Lower lobe of right lung (tissue), 2 donors: ENCODE measurements at places on chromosomes 4 and X. TPM values are rescaled to one million over a fixed set of nuclear protein-coding genes. Genes with fewer than 3 reads are reported as not detected.

MEPE gene
- total RNA-seq, result not detected

- H3K27me3 ChIP-seq, result no peaks in the 10 kb centered on the region
- no peaks in the 10 kb centered on the region for H3K36me3 ChIP-seq
- no peak for DNase-seq
- H3K27ac ChIP-seq, result no peak overlapping the region
- H3K4me1 ChIP-seq, result peaks cover 8% of the 10 kb centered on the region
These were observed 56.3 kb downstream of the RGS12 start for GRCh38 chr4:3349116-3349515.

- no peak overlapping the region for H3K4me3 ChIP-seq
- no peaks in the 10 kb centered on the region for H3K4me1 ChIP-seq
- DNase-seq, result no peak
- no peaks in the 10 kb centered on the region for H3K36me3 ChIP-seq
These were observed 174.0 kb upstream of the TENT5D start for GRCh38 chrX:80246271-80246670.

DNA sequence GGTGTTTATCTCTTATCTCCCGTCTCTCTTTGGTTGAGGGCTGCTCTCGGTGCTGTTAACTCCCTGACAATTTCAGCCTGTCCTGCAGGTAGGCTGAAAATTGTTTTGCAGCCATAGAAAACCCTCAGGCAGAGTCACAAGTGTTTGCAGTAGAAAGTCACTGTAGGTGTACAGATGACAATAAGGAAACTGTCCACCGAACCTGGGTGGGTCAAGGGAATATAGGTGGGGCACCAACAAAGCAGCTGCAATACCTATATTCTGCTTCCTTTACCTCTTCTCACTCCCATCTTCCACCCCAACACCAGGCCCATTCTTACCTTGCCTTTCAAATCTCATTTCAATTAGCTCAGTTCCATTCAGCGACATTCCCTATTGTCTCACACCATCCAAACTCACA is 381.8 kb downstream of the PPP1R2C start:
- no peak overlapping the region for H3K4me3 ChIP-seq
- no peak overlapping the region for H3K27ac ChIP-seq
- no peaks in the 10 kb centered on the region for H3K4me1 ChIP-seq

- H3K36me3 ChIP-seq, result no peaks in the 10 kb centered on the region
- H3K27ac ChIP-seq, result no peak overlapping the region
- H3K27me3 ChIP-seq, result no peaks in the 10 kb centered on the region
- no peaks in the 10 kb centered on the region for H3K4me1 ChIP-seq
- DNase-seq, result no peak
- no peak overlapping the region for H3K4me3 ChIP-seq
These were observed 44.5 kb downstream of the NEK1 start for GRCh38 chr4:169567916-169568315.

DNA sequence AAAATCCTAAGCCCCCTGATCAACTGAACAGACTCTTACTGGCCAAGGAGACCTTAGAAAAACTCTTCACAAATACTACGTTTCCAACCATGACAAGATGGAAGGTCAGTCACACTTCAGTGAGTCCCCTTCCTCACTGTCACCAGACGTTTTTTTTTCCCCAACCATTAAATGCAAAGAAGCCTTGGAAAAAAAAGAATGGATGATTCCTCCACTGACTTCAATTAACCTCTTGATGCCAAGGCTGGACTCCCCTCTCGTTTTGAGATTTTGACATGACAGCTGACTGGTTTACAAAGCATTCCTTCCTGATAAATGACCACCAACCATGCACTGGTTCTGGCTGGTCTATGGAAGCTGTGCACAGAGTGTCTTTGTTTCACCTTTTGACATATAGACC is 73.2 kb downstream of the SLC34A2 start:
- no peak overlapping the region for H3K4me3 ChIP-seq
- no peaks in the 10 kb centered on the region for H3K27me3 ChIP-seq
- H3K36me3 ChIP-seq, result no peaks in the 10 kb centered on the region
- no peak overlapping the region for H3K27ac ChIP-seq
- H3K4me1 ChIP-seq, result no peaks in the 10 kb centered on the region

GRCh38 chr4:85784947-85785346 is 310.0 kb downstream of the ARHGAP24 start:
- H3K36me3 ChIP-seq, result no peaks in the 10 kb centered on the region
- no peaks in the 10 kb centered on the region for H3K27me3 ChIP-seq

GRCh38 chr4:125739760-125740159 is 425.0 kb downstream of the FAT4 start:
- no peaks in the 10 kb centered on the region for H3K36me3 ChIP-seq
- H3K27ac ChIP-seq, result peak overlapping the region; percentile 28
- no peak for DNase-seq
- H3K4me1 ChIP-seq, result peaks cover 5% of the 10 kb centered on the region
- H3K4me3 ChIP-seq, result no peak overlapping the region

USP46 gene
- 12.3 TPM for total RNA-seq

PAK3 gene
- 1.4 TPM for total RNA-seq

- H3K36me3 ChIP-seq, result no peaks in the 10 kb centered on the region
- H3K4me1 ChIP-seq, result no peaks in the 10 kb centered on the region
- H3K27me3 ChIP-seq, result no peaks in the 10 kb centered on the region
These were observed 22.7 kb upstream of the PSAPL1 start for GRCh38 chr4:7457201-7458065.

GPC4 gene
- 41.9 TPM for total RNA-seq

DNA sequence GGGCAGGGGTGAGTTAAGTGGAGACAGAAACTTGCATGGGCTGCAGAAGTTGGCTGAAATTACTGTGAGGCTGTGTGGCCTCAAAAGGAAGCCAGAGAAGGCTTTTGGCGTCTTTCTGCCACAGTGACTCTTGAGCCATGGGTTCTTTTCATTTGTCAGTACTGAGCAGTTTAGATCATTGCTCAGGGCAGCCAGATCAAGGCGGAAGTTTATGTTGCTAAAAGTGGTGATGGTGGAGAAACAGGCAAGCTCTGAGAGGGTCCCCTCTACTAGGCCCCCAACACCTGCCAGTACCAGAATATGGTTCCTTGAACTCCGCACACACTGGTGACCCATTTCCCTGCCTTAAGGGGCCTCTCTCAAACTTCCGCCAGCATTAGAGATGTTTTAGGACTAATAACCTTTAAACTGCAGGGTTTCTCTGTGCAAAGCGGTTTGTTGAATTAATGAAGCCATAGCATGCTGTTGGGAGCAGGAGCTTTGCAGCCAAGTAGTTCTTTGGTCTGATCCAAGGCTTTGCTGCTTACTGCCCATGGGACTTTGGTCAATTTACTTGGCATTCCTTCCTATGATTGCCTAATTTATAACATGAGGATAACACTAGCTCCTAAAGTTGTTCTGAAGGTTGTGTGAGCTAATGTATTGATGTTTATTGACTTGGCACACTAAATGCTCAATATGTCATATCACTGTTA is 34.5 kb downstream of the RNF175 start:
- H3K4me1 ChIP-seq, result no peaks in the 10 kb centered on the region
- no peaks in the 10 kb centered on the region for H3K27me3 ChIP-seq
- no peaks in the 10 kb centered on the region for H3K36me3 ChIP-seq
- H3K4me3 ChIP-seq, result no peak overlapping the region

GRCh38 chr4:159103384-159103990 is 608 bp downstream of the RAPGEF2 start:
- peak overlapping the region; percentile 100 for H3K27ac ChIP-seq
- peaks cover 42% of the 10 kb centered on the region for H3K4me1 ChIP-seq
- no peaks in the 10 kb centered on the region for H3K27me3 ChIP-seq
- H3K36me3 ChIP-seq, result no peaks in the 10 kb centered on the region
- peak overlapping the region; percentile 98 for H3K4me3 ChIP-seq
- DNase-seq, result peak; percentile 74

DNA sequence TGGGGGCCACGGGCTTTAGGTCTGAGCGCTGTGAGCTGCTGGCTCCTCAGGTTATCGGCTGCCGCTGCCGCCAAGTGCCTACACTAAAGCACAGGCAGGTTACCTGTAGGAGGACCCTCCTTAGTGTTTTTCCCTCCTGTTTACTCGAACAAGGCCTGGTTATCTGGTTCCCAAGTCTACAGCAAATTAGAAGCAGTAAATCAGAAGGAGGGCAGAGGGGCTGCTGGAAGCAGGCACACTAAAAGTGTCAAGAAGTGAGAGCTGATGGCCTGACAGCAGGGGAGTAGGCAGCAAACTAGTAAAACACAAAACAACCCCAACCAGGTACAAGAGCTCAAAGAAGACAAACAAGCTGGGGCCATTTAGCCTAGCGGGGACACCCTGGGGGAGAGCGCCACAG is 125.0 kb upstream of the PJA1 start:
- H3K27ac ChIP-seq, result no peak overlapping the region
- no peaks in the 10 kb centered on the region for H3K4me1 ChIP-seq
- no peaks in the 10 kb centered on the region for H3K27me3 ChIP-seq
- DNase-seq, result no peak

SPIN2A gene
- 0.74 TPM for total RNA-seq

- no peaks in the 10 kb centered on the region for H3K27me3 ChIP-seq
- no peaks in the 10 kb centered on the region for H3K36me3 ChIP-seq
- no peak overlapping the region for H3K27ac ChIP-seq
These were observed 174.4 kb downstream of the FHIP1A start for GRCh38 chr4:151583157-151583914.

SCD5 gene
- total RNA-seq, result 17.7 TPM

LUZP4 gene
- not detected for total RNA-seq

DNA sequence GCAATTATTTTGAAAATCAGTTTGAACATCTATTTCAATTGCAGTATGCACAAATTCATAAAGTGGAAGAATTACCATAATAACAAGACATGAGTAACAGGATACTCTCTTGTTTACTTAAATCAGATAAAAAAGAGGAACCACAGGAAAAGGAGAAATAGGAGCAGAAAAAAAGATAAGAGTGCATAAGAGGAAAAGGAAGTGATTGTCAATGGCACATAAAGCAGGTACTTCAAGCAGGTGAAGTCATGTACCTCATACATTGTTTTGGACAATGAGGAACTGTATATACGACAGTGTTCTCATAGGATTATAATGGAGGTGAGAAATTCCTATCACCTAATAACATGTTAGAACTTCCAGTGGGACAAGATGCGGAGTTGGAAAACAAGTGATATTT is 334.5 kb upstream of the PCDH7 start:
- H3K4me1 ChIP-seq, result no peaks in the 10 kb centered on the region
- no peak for DNase-seq
- H3K27me3 ChIP-seq, result no peaks in the 10 kb centered on the region
- H3K36me3 ChIP-seq, result no peaks in the 10 kb centered on the region
- no peak overlapping the region for H3K4me3 ChIP-seq

AVPR2 gene
- 1.9 TPM for total RNA-seq

DNA sequence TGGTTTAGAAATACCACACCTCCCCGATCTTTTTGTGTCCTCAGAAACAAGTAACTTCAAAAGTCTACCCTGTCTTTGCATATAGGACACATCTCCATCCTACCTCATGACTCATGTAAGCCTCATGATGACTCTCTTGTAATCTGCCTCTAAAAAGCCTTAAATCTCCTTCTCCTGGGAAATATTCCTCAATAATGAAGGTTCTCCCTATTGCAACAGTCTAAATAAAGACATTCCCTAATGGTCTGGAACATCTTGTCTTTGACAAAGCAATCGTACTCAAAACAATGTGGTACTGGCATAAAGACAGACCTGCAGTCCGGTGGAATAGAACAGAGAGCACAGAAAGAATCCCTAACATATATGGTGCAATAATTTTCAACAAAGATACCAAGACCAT is 257.7 kb downstream of the OPHN1 start:
- H3K27me3 ChIP-seq, result no peaks in the 10 kb centered on the region
- H3K36me3 ChIP-seq, result no peaks in the 10 kb centered on the region
- H3K4me3 ChIP-seq, result no peak overlapping the region

DNA sequence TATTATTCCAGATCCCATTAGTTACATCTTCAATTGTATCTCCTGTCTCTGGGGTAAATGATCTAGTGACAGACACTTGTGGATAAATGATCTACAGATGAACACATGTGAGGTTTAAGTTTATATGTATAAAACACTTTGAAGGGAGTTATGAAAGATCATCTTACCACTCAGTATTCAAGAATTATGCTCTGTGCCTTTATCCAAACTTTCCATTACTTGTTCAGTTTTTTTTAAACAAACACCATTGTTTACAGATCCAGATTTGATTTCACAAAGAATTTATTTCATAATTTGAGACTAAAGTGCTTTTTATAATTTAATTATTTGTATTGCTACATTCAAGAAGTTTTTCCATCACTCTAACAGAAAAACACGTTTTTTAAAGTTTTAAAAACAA is 142.5 kb downstream of the HHIP start:
- H3K4me1 ChIP-seq, result no peaks in the 10 kb centered on the region
- H3K4me3 ChIP-seq, result no peak overlapping the region
- DNase-seq, result no peak
- H3K27ac ChIP-seq, result no peak overlapping the region

GRCh38 chr4:131547506-131547981 is 1601.5 kb upstream of the PCDH10 start:
- no peaks in the 10 kb centered on the region for H3K4me1 ChIP-seq
- H3K27me3 ChIP-seq, result no peaks in the 10 kb centered on the region
- no peak for DNase-seq
- H3K27ac ChIP-seq, result no peak overlapping the region
- no peaks in the 10 kb centered on the region for H3K36me3 ChIP-seq
- no peak overlapping the region for H3K4me3 ChIP-seq

DNA sequence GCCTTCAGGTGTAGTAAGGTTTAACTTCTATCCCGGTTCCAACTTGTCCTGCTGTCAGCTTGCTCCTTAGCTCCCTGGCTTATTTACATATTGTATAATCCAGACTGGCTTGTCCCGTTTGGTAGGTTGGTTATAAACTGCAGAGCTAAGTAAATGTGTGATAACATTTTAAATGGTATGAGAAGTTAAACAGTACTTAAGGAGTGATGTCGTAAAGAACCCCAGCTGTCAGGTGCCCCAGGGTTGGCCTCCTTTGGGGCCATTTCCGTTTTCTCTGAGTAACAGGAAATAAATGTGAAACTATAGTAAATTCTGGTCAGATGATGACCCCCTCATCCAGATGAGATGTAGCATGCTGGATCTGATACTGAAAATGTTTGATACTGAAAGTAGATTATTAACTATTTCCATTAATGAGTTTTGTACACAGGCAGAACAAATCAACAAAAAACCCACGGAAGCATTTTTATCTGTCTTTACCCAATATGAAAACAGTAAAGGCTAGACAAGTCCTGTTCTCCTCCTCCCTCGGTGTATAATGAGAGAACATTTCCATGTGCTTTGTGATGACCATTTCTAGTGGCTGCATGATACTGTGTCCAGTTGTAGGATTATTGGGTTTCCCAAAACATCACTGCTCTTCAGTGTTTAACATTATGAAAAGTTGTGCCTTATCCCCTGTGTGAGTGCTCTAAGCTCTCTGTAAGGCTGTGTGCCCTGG is 22.4 kb downstream of the GAB1 start:
- H3K36me3 ChIP-seq, result no peaks in the 10 kb centered on the region
- peak overlapping the region; percentile 68 for H3K27ac ChIP-seq
- H3K4me3 ChIP-seq, result peak overlapping the region; percentile 4
- H3K27me3 ChIP-seq, result no peaks in the 10 kb centered on the region
- DNase-seq, result peak; percentile 70

DNA sequence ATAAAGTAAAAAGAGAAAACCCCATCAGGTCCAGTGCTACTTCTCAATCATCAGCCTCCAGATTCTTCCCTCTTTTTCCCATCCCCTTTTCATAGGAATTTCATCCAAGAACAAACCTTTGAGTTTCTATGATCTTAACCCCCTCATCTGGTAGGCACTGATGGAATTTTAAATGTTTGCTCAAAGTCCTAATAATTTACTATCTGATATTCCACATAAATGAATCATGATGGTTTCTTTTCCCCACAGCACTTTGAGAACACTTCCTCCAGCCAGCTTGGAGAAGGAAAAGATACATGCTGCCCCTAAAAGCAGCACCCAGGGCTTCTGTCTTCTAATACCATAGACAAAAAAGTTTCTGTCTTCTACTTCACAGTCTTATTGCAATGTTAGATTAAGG is 19.4 kb upstream of the KLHL8 start:
- no peak for DNase-seq
- H3K4me1 ChIP-seq, result peaks cover 11% of the 10 kb centered on the region

- H3K27ac ChIP-seq, result no peak overlapping the region
- no peak overlapping the region for H3K4me3 ChIP-seq
- no peak for DNase-seq
- H3K4me1 ChIP-seq, result no peaks in the 10 kb centered on the region
These were observed 133.1 kb downstream of the HMX1 start for GRCh38 chr4:8738471-8738931.
